ENCODE measurements at places on chromosomes 7 and 10. TPM values are rescaled to one million over a fixed set of nuclear protein-coding genes. Genes with fewer than 3 reads are reported as not detected.

Gene HMX3
- not detected for total RNA-seq

Gene MOSPD3
- 17.5 TPM for total RNA-seq

Gene ZCCHC24
- 5.3 TPM for total RNA-seq

Gene PPP3CB
- total RNA-seq, result 18.8 TPM

Gene LRRC17
- total RNA-seq, result 0.10 TPM

Gene PCDH15
- total RNA-seq, result not detected

Gene TSPAN15
- total RNA-seq, result 105 TPM

Gene AKR1B15
- total RNA-seq, result 26.7 TPM

Gene DRGX
- not detected for total RNA-seq

Gene FANK1
- total RNA-seq, result 3.2 TPM

Gene NPY4R
- total RNA-seq, result 37.9 TPM

Gene PIP
- total RNA-seq, result not detected

Gene CPED1
- total RNA-seq, result not detected

Gene GPER1
- total RNA-seq, result 0.79 TPM

Gene IRF5
- 12.8 TPM for total RNA-seq
